ENCODE measurements at places on chromosomes 13 and 19.

GRCh38 chr13:80973721-80974120 is 632.8 kb upstream of the SPRY2 start:
- DNase-seq = no peak

- no peak for DNase-seq
Measured at GRCh38 chr13:102461302-102461701, 59.5 kb upstream of the FGF14 start.

DNA sequence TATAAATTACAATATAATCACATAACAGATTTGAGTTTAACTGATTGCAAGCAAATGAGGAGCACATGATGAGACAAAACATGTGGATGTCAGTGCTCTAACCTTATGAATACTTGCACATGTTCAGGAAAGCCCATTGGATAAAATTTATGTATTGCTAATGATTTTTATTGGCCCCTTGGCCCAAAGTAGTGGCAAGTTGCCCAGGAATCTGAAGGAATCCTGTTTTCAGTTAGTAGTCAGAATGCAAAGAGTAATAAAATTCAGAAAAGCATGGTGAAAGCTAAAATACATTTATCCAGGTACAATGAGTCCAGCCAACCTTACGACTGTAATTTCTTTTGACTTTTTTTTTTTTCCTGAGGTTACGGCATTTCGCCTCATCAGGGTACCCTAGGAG is 1539.4 kb downstream of the EFNB2 start:
- DNase-seq = no peak

DNA sequence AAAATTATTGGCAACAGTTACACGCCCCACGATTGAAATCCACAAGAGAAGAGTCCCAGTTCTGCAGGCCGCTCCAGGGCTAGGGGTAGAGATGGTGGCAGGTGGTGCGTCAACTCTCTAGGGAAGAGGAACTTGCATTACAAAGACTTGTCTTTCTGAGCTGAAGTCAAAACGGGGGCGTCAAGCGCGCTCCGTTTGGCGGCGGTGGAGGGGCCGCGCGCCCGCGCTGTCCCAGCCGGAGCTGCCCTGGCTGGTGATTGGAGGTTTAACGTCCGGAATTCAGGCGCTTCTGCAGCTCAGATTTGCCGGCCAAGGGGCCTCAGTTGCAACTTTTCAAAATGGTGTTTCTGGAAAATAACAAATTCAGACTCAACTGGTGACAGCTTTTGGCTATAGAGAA is 38.9 kb downstream of the SOX1 start:
- DNase-seq = no peak

DNA sequence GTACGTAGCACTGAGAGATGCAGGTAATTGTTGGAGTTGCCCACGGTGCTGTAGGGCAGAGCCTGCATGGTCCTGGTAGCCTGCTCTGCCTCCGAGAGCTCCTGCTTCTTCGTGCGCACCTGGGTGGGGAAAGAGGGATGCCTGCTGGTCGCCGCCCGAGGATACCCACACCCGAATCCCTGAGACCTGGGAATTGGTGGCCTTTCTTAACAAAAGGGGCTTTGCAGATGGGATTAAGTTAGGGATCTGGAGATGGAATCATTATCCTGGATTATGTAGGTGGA is 9.4 kb downstream of the C3 start:
- no peak for DNase-seq

DNA sequence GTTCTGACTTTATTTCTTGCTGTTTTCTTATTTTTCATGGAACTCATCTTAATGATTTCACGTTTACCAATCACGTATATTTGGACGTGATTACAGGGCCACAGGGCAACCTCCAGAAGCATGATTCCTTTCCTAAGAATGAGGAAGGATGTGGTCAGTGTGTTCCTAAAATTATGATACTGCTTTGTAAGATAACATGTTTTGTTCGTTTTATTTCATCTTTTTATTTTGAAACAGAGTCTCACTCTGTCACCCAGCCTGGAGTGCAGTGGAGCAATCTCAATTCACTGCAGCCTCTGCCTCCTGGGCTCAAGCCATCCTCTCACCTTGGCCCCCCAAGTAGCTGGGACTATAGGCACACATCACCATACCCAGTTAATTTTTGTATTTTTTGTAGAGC is 24.8 kb upstream of the LAIR1 start:
- DNase-seq = no peak

- no peak for DNase-seq
Measured at GRCh38 chr13:92716749-92717148, 509.9 kb upstream of the GPC6 start.

DNA sequence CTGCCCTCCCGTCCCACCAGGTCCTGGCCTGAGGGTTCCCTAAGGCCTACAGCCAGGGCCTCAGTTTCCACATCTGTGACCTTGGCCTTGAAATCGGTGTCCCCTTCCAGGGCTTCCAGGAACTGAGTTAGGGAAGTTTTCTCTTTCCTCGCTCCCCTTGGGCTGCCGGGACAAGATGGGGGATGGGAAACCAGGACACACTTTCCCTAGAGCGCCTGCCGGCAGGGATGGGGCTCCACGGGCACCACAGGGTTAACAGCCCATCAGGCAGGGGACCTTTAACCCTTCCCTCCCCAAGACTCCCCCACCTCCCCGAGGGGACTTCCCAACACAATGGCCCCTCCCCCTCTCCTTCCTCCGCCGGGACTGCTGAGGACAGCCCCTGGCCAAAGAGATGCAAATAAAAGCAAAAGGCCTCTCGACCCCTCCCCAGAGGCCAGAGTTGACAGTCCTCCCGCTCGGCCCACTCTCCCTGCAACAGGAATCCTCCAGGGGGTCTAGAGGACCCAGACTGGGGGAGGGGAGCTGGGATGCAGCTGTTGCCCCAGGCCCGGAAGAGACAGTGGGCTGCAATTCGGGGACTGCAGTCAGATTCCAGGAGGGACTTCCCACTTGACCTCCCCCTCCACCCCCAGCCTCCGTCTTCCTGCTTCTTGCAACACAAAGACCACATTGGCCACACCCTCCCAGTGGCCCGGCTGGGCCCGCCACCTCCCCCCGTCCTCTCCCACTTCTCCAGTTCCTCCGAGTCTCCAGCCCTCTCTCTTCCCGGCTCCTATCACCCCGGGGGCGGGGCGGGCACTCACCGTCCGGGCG is 3.4 kb downstream of the BBC3 start:
- DNase-seq = no peak

Measured in CD4-positive, alpha-beta T cell (primary cell).